Peyer's patch (tissue), 4 donors: ENCODE measurements at places on chromosomes 2 and 18. TPM values are rescaled to one million over a fixed set of nuclear protein-coding genes. Genes with fewer than 3 reads are reported as not detected.
A peak's percentile ranks its signal among the peaks of the same experiment; 100 is the strongest.

DNA sequence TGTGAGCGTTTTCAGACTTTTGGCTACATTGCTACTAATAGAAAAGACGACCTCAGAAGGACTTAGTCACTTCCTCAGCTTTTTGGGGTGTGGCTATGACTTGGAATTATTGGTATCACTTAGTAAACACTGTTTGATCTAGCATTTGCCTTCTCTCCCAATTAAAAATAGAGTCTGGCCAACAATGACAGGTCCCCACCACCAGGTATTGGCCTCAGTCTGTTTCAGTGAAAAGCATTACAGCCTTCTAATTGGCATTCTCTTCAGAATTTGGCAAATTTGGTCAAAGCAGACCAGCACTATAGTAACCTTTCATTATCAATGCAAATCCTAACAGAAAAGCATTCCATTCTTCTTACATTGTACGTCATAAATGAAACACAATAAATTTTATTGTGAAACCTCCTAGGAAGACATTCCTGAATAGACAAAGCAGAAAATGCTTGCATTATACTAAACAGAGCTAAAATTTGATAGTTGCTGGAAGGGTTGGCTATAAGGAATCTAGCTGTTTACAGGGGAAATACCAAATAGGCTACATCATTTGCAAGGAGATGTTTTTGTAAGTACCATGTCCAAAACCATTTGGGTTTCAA lies 613.9 kb downstream of the IRS1 start:
- no peak for DNase-seq

DNA sequence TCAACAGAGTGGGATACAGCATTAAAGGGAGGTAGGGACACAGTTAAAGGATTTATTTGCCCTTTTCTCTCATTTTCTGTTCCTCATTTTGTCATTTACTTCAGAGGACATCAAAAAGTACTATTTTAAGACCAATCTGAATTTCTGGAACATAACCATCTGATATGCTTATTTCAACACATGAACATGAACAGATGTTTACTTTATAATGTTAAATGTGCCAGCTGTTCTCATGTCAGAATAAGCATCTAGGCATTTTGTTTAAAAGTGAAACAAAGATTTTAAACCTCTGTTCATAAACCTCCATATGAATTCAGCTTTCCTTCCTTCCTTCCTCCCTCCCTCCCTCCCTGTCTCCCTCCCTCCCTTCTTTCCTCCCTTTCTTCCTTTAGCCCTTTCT lies 677.7 kb downstream of the CNTNAP5 start:
- DNase-seq, result no peak

DNA sequence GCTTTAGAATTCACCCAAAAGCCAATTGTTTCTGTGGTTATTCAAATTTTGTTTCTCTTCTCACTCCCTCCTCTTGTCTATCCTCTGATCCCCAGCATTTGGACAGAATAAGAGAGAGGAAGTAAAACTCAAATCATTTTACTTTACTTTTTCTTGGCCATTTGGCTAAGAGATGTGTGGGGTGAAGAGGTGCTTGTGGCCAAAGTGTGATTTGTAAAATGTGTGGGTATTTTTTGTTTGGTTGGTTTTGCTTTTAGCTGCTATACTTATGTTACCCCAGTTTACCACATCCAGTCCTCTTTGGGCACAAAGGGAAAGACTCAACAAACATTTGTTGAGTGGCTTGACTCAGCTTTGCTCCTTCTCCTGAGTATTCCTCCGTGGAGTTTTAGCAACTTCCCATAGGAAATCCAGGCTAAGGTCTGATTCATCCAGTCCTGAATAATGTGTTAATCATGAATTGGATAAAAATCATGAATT lies 109.1 kb upstream of the CYP1B1 start:
- no peak for DNase-seq

DNA sequence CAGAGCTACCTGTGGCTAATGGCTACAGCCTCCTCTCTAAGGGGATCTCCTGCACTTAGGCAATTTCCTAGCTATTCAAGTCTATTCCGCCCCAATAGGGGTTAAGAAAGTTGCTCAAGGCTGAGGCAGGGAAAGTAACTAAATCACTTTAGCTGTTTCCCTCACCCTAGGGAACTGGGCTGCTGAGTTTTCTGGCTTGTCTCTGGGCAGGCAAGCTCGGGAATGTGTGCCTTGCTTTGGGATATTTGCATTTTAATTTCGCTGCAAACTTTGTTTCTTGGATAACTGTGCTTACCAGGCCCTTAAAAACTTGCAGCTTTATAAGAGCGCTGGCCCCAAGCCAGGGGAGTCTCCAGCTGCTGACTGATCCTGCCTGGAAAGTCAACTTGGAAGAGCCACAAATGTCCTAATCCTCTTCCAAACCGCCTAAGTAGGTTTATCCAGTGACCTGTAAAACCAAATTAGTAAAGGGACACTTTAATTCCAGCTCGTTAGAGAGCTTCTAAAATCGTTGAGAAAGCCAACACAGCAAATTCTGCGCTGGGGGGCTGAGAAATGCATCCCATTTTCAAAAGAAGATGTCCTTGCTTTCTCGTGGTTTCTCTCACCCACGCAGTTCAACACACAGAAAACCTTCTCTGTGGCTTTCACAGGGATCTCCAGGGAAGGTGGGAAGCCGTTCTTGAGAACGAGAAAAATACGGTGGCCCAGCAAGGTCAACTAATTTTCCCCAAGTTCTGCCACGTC lies 59.5 kb upstream of the SP3 start:
- peak; percentile 77 for DNase-seq

DNA sequence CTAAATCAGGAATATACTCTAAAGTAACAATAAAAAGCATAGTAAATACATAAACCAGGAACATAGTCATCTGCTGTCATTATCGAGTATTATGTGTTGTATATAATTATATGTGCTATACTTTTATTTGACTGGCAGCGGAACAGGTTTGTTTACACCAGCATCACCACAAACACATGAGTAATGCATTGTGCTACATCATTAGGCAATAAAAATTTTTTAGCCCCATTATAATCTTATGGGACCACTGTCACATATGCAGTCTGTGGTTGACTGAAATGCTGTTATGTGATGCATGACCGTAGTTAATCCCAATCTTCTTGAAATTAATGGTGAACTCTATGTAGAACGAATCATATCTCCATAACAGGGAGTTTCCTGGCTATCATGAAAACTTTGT lies 136.7 kb upstream of the ZFP36L2 start:
- no peak for DNase-seq

DNA sequence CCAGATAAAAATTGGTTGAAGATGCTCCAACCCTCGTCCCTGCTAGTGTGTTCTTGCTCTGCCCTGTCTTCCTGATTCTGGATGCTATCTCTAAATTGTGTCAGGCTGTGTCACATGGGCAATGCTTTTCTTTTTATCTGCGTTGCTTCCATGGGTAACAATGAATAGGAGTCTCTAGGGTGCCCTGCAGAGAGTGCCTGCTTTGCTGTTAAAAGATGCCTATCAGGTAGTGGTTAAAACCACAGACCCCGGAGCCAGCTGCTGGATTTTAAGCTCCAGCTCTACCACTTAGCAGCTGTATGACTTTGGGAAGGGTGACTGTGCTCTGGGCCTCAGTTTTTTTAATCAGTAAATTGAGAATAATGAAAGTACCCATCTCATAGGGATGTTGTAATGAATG lies 340.3 kb downstream of the PLCL1 start:
- DNase-seq, result no peak

GRCh38 chr2:23566241-23567142 lies 181.5 kb downstream of the KLHL29 start:
- DNase-seq, result no peak

GRCh38 chr2:15745350-15745749 lies 153.7 kb downstream of the DDX1 start:
- DNase-seq, result no peak

- DNase-seq, result no peak
Observed at GRCh38 chr18:34339155-34339554, 114.4 kb upstream of the NOL4 start.

DNA sequence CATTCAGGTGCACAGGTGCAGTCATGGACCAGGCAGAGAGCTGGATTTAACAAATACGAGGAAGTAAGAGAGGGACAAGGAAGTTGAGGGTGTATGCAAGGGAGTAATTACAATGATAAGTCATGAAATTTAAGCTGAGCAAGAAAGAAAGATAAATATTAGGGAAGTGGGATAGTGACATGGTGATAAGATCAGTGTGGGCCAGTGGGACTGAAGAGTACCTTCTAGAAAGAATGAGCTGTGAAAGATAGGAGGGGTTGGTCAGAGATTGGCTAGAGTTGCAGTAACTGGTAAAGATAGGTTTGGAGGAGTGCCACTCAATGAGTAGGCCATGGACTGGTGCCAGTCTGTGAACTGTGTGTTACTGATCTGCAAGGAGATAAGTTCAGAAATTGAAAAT lies 200.8 kb upstream of the SIX3 start:
- no peak for DNase-seq

- DNase-seq, result peak; percentile 60
Observed at GRCh38 chr2:217858519-217859491, 144.0 kb downstream of the TNS1 start.

GRCh38 chr2:159758239-159758638 lies 39.8 kb downstream of the CD302 start:
- DNase-seq, result no peak

DNA sequence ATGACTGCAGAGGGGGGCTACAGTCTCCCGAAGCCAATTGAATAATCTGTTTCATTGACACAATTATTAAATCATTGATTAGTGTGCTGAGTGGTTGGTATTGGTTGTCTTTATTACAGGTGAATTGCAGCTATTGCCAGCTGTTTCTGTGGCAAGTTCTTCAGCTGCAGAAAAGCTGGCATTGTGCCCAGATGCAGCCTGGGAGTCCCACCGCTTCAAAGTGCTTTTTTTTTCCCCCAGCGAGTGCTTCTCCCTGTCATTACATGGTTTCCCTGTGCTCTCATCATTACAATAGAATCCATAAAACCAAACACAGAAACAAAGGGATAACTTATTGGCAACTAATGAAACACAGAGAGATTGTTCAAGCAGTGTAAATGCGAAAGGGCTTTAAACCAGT lies 164.7 kb downstream of the GRB14 start:
- DNase-seq, result no peak

DNA sequence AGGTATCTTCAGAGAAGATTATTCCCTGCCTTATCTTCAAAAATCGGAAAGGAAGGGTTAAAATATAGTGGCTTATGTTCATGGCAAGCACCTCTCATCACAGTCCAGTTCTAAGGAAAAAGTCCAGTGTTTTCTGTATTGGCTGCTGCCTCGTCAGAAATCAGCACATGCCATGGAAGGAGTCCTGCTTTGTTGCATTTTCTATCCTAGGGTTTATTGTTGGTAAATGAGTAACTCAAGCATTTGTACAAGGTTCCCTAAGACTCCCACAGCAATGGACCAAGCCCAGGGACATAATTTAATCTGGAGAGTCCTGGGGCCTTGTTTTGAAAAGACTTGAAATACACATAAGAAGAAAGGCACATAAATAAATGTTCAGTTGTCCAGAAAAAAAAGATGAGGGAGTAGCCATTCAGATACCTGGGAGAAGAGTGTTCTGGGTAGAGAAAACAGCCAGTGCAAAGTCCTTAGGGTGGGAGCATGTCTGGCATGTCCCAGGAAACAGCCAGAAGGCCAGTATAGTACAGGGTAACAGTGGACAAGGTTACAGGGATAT lies 26.4 kb downstream of the NBEAL1 start:
- no peak for DNase-seq

- no peak for DNase-seq
Observed at GRCh38 chr2:38474021-38474456, 97.0 kb upstream of the ATL2 start.

DNA sequence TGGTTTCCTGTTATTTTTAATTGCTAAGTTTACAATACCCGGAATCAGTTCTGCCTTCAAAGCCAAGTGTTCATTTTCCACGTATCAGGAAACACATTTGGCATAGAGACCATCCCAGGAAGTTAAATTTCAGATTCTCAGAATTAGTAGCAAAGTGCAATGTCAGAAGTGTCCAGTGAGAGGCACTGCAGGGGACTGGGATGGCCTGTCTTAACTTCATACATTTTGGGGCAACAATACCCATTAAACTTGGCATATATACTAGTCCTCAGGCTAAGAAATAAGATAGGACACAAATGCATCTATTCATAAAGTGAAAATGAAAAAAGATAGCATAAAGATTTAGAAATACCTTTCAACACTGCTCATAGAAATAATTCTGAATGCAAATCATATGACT lies 1.5 kb upstream of the IL1RL2 start:
- DNase-seq, result no peak

DNA sequence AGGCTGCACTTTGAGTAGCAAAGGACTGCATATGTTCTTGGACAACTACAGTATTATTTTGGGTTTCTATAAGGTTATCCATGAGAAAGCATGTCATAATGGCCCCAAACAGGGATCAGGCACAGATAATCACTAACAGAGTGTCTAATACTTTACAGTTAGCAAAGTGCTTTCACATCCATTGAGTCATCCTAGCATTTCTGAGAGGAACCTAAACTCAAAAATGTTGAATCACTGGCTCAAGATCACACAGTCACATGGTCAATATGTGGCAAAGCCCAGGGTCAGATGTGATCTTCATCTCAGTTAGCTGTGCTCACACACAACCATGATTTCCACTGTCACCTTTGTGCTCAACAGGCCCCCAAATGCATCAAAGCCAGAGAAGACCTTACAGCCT lies 156.1 kb upstream of the VRK2 start:
- DNase-seq, result no peak

- no peak for DNase-seq
Observed at GRCh38 chr2:182167882-182168281, 182.2 kb downstream of the PPP1R1C start.

DNA sequence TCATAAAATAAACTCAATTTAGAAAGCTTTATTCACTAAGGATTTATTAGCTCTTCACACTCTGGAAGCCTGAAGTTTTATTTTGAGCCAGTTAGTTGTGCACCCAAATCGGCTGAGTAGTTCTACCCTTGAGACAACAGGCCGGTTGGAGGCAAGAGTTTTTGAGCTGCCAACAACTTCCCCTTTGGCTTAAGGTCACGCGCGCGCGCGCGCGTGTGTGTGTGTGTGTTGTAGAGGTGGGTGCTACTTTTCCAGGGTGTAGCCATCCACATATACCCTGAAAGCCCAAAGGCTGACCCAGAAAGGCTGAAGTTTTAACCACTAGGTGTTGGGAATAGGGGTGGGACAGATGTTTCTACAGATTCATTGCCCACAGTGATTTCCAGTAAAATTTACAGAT lies 150.2 kb upstream of the LHCGR start:
- DNase-seq, result no peak

- DNase-seq, result no peak
Observed at GRCh38 chr2:116810645-116811044, 1003.8 kb upstream of the DDX18 start.

The PPP4R3B gene
- total RNA-seq, result 58.6 TPM

The DBI gene
- 189 TPM for total RNA-seq

The RUFY4 gene
- total RNA-seq, result not detected

The IL36G gene
- total RNA-seq, result not detected

The LRRFIP1 gene
- total RNA-seq, result 114 TPM

The VWA3B gene
- not detected for total RNA-seq

The ATOH8 gene
- 9.8 TPM for total RNA-seq

The CLEC4F gene
- total RNA-seq, result 0.67 TPM

The FBXO41 gene
- 1.8 TPM for total RNA-seq
